Activated naive CD8-positive, alpha-beta T cell treated with anti-CD3 and anti-CD28 coated beads, Interleukin-2, amount 10 ng/mL, durations not matched to agents 7 days and 5 days (primary cell): ENCODE measurements at places on chromosomes 12 and 14.

DNA sequence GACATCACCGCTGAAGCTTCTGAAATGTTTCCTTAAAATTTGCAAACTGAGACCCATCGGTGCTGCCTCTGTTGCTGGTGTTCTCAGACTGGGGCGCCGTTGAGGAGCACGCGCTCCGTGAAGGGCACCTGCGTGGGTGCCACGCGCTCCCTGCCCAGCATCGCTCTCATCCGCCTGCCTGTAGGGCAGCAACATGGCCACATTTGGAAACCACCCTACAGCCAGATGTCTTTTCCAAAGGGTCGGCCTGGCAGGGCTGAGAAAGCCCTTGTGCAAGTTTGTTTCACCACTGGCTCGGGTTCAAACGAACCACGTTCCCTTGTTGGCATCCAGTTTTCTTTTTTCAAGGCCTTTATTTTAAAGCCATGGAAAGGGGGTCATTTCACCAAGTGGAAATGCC is 13.9 kb downstream of the ADGRD1 start:
- DNase-seq = no peak

GRCh38 chr12:90858252-90858651 is 96.7 kb downstream of the CCER1 start:
- no peak for DNase-seq

GRCh38 chr14:103517174-103517566 is 5.5 kb downstream of the CKB start:
- DNase-seq = no peak

GRCh38 chr12:95277139-95277538 is 59.5 kb downstream of the VEZT start:
- no peak for DNase-seq

- no peak for DNase-seq
Measured at GRCh38 chr12:47828976-47829482, 9.3 kb upstream of the HDAC7 start.

GRCh38 chr12:76790564-76791552 is 26.9 kb downstream of the ZDHHC17 start:
- DNase-seq = no peak

DNA sequence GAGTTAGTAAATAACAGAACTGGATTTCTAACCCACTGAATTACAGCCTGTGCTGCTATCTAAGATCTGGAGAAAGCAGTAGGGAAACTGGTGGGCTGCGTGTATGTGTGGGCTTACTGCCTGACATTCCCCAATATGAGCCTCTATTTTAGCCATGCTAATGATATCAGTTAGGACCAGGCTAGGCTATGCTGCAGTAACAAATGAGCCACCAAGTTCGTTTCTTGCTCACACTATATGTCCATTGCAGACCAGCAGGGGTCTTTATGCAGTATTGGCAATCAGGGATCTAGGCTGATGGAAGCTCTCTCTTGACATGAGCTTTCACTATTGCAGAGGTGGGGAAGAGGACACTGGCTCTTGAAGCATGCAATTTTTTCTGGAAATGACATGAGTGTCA is 40.4 kb downstream of the FOS start:
- no peak for DNase-seq

- DNase-seq = no peak
Measured at GRCh38 chr14:80427101-80427500, 215.8 kb upstream of the DIO2 start.

DNA sequence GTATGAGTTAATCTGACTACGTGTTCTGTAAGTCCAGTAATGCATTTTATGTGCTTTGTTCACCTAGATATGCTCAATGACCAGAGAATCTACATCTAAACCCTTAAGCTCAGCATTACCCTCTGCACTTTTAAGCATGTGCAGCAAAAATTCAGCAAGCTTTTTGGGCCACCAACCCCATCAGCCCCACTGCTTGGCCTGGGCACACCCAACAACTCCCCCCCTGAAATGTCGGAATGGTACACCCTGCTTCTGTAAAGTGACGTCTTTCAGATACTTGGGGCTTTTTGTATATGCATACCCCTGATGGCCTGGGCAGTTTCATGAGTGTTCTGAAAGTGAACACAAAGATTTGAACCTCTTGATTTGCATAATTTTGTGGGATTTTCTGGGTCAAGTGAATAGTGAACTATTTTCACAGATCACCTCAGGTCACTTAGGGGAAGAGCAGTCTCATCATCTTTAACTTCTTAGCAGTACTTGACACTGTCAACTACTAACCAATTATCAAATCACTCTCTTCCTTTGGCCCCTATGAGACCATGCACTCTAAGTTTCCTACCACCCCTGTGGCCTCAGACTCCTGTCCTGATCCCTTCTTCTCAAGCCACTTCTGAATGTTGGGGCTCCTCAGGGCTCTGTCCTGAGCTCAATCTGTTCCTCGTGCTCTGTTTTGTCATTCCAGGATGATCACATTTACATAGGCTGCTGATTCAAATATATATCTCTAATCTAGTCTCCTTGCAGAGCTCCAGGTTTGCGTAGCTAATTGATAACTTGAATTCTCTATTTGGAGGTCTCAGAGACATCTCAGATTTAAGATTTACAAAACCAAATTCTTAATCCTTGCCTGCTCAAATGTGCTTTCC is 36.3 kb upstream of the PPM1A start:
- no peak for DNase-seq

DNA sequence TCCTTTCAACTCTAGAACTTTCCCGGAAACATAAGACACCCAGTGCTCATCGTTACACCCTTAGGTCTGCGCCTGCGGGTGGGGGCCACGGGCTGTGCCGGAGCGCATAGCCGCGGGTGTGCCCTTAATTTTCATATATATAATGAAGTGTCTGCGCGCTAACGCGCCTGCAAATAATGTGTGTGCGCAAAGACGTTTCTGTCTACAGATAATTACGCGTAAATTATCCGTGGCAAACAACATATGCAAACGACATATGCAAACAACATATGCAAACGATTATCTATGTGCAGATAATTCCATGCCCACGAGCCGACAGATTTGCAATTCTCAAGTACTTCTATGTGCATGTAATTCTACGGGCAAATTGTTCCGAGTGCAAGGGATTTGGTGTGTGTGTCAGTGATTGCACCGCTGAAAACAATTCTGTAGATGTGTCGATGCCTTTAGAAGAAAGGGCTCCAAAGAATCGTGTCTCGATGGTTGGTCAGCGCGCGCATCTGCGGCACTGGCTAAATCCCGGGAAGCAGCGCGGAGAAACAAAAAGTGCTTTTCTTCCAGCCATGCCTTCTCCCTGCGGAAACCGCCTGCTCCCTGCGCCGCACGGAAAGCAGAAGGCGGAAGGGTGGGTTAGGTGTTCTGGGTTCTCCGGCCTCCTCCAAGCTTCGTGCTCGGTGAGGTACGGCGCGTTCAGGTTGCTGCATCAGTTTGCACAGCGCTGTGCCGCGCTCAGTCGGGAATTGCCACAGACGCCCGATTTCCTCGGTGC is 34.5 kb upstream of the TBX5 start:
- DNase-seq = peak; percentile 35

DNA sequence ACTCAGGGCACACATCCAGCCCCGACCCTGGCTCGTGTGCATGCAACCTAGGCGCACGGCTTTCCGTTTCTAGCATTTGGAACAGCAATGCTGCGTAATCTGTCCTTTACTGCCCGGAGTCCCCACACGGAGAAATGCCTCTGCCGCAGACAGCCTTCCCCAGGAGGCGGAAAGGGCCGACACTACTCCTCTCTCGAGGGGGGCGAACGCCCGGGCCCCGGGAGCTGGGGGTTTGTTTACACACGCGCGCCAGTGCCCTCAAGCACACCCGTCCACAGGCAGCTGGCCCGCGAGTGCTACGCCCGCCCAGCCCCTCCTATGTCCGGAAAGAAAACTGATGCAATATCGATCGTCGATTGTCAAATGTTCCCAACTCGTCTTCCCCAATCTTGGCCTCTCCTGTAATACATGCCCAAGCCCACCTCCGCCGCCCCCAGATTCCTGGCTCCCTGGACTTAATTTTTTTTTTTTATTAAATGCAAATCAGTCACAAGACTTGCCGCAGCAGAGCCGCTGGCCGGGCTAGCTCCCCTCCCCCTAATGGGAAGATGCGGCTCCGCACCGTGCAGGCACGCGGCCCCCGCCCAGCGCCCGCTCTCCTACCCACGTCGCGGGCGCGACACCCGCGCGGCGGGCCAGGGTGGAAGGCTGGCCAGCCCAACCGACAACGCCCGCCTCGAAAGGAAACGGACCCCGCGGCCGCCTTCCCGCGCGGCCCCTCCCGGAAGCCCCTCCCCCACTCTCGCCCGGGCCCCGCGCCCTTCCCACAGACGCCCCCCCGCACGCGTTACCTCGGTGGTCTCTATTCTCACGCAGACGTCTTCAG is 642 bp downstream of the SLC38A2 start:
- DNase-seq = peak; percentile 75

DNA sequence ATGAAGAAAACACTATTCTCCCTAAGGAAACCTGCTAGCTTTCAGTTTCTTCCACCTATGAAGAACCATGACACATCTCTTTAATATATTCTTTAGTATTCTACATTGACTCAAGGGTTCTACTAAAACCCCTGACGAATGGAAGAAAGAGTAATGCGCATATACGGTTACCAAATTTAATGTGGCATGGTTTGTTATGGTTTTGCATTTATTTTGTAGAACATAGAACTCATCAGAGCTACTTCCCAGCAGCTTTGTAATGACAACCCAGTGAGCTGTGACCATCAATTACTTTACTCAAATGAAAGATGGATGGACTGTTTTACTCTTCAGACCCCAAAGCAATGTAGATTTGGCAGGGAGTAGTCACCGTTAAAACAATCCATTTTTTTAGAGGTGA is 19.2 kb downstream of the PTHLH start:
- DNase-seq = no peak

- DNase-seq = no peak
Measured at GRCh38 chr14:85131226-85131922, 398.6 kb upstream of the FLRT2 start.

DNA sequence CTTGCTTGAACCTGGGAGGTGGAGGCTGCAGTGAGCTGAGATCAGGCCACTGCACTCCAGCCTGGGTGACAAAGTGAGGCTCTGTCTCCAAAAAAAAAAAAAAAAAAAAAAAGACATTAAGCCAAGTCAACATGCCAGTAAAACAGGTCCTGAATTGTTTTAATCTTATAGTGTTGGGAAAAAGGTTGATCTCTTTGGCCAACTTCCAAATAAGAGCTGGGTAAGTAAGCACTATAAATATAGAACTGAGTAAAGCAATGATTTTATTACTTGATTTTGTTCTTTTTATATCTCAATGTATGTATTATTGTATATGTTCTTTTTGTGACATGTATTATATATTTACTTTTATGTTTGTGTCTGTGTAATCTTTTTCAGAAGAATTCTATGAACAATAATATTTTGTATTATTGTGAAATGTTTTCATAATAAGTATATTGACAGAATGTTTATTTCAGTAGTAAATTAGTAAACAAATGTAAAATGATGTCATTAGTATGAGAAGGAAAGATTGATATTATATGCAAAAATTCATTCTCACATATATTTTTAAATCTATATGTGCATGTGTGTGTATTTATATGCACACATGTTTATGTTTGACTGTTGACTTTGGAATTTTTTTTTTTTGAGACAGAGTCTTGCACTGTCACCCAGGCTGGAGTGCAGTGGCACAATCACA is 9.6 kb upstream of the AKAP6 start:
- no peak for DNase-seq

DNA sequence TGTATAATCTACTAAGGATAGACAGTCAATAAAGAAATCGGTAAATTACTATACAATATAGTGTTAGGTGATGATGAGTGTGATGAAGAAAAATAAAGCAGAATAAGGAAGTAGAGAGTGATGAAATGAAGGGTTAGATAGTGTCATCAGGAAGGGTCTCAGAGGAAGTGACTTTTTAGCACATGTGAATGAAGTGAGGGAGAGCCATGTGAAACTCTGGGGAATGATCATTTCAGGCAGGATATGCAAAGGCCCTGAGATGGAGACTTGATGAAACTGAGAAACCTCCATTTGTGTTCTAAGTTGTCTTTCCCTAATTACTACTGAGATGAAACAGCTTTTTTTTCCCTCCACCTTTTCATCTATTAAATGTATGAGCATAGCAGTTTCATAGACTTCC is 19.4 kb upstream of the GNPTAB start:
- DNase-seq = no peak

GRCh38 chr12:66803930-66804329 is 125.1 kb upstream of the GRIP1 start:
- no peak for DNase-seq

DNA sequence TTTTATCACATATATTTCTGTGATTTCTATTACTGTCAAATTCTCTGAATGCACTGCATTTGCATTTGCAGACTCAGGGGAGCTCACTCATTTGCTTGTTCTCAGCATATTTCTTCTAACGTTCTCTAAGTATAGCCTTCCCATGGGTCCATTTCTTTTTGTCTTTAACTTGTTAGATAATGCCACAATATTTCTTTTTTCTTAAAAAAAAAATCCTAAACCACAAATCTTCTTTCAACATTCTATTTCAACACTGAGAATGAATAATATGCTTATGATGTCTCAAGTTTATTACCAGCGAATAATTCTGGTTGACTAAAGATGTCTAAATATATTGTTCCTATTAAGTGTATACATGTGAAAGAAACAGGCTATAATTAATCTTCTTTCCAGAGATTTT is 200.2 kb downstream of the ANO6 start:
- DNase-seq = no peak

DNA sequence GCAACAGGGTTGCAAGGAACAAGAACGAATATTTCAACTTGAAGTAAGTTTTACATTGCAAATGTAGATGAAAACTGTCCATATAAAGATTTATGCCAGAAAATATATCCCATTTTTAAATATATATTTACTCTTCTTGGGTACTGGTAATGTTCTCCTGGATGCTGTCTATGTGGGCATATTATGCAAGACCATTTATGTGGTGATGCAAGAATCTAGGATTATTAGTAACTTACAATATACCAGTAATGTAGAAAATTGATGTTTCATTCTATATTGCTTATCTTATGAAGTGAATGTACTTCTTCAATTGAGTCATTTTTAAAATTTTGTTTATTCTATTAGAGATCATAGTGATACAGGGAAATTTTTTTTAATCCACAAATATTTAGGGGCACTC is 25.1 kb downstream of the FGFR1OP2 start:
- no peak for DNase-seq

GRCh38 chr14:95784137-95784536 is 70.2 kb upstream of the TCL1A start:
- DNase-seq = no peak

DNA sequence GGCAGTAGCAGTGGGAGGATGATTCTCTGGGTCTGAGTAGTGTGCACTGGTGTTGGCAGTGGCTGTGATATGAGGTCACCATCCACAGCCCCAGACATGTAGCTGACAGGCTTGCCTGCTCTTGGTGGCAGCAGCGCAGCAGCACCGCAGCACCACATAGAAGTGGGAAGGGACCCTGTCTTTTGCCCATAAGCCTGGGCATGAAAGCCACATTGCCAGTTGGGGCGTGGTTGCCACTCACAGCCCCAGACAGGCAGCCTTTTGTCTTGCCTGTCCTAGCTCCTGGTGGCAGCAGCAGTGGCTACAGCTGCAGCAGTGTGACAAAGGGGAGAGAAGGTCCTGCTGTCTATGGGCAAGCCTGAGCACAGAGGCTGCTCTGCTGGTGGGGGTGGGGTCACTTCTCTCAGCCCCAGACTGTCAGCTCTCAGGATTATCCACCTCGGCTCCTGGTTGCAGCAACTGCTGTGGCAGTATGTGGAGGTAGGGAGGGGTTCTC is 71.5 kb downstream of the BRMS1L start:
- no peak for DNase-seq

- DNase-seq = no peak
Measured at GRCh38 chr12:90826036-90826435, 128.9 kb downstream of the CCER1 start.

GRCh38 chr12:28540324-28540714 is 350.1 kb downstream of the CCDC91 start:
- DNase-seq = no peak
